Activated CD8-positive, alpha-beta memory T cell treated with anti-CD3 and anti-CD28 coated beads for 1 hour (primary cell): ENCODE measurements at places on chromosomes 13 and 19.

DNA sequence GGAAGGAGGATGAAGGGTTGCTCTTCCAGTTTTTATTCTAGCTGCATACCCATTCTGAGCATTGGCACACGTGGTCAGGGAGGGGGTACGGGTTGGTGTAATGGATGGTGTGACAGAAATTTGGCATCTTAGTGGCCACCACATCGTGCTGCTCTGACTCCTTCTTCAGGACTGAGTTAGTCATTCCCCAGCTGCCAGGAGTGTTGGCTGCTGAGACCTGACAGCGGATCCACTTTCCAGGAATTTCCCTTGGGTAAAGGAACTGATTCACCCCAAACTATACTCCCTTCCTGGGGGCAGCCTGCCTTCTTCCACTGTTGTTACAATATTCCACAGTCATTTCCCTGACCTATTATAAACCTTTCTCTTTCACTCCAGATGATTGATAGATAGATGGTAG, 595.5 kb upstream of the KLHL1 start:
- no peak for DNase-seq

GRCh38 chr13:64206430-64207225, 2791.0 kb upstream of the PCDH20 start:
- no peak for DNase-seq

- DNase-seq = no peak
These were observed 56.6 kb downstream of the COL4A1 start for GRCh38 chr13:110250258-110250891.

- no peak for DNase-seq
These were observed 198.8 kb downstream of the MYO16 start for GRCh38 chr13:108828086-108828815.

GRCh38 chr19:16945364-16945714, 56.5 kb downstream of the F2RL3 start:
- no peak for DNase-seq

DNA sequence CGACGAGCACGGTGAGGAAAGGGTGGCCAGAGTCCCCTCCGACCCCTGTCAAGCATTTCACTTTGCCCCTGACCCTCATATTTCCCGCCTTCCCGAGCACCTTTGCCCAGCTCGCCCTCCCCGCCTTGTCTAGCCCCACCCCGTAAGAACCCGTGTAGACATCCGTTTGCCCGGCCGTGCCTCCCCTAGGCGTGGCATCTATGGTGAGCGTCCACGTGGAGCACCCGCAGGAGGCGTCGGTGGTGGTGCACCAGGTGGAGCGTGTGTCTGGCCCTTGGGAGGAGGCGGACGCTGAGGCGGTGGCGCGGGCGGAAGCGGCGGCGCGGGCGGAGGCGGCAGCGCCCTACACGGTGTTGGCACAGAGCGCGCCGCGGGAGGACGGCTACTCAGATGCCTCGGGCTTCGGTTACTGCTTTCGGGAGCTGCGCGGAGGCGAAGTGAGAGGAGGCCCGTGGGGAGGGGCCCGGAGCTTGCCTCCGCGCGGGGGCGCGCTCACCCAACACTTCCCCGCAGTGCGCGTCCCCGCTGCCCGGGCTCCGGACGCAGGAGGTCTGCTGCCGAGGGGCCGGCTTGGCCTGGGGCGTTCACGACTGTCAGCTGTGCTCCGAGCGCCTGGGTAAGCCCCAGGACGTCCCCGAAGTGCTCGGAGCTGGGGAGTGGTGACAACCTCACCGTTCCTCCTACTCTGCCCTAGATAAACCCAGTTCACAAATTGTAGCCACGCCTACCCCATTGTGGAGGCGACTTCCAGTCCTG, 4.2 kb downstream of the LTBP4 start:
- peak; percentile 37 for DNase-seq

DNA sequence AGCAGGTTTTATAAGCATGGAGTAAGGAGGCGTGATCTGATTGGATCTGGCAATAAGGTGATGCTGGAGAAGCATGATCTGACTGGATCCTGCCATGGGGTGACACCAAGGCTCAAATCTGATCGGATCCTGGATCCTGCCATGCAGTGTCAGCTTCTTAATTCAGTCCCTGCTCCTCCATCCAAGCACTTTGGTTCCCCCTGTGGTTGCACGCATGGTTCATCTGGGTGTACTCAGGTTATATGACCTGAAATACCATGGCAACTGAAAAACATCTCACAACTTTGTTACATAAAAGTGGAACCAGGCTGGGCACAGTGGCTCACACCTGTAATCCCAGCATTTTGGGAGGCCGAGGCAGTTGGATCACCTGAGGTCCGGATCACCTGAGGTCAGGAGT, 17.6 kb upstream of the KLK4 start:
- DNase-seq = no peak

DNA sequence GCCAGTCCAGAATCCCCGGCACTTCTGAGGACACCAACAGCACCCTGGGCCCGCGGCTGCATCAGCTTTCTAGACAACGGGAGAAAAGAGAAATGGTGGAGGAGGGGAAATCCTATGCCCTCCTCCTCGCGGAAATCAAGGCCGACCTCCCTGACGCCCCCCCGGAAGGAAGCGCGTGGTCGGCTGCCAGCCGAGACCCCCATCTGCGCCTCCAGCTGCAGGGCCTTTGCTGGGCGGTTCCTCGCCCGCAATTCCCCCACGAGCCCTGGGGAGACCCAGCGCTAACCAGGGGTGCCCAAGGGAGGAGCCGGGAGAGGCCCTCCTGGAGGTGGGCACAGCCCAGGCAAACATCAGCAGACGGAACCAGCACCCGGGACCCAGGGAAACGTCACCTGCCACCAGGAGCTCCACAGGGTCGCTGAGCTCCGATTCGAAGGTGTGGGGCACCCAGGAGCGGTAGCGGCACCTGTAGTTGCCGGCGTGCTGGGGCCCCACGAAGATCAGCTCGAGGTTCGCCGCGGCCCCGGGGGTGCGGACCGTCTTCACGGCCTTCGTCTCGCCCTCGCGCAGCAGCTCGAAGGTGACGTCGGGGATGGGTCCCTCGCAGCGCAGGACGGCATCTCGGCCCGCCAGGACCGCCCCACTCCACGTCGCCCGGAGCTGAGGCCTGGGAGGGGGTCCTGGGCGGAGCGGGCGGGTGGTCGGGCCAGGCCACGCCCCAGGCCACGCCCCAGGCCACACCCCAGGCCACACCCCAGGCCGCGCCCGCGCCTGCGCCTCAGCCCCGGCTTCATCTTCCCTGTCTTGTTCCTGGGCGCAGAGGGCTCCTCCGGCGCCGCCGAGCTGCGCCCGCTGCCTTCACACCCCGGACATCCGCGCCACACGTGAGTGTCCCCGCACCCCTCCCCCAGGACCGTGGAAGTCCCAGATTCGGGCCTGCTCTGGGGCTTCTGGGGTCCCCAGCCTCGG, 6.0 kb downstream of the A1BG start:
- DNase-seq = no peak

DNA sequence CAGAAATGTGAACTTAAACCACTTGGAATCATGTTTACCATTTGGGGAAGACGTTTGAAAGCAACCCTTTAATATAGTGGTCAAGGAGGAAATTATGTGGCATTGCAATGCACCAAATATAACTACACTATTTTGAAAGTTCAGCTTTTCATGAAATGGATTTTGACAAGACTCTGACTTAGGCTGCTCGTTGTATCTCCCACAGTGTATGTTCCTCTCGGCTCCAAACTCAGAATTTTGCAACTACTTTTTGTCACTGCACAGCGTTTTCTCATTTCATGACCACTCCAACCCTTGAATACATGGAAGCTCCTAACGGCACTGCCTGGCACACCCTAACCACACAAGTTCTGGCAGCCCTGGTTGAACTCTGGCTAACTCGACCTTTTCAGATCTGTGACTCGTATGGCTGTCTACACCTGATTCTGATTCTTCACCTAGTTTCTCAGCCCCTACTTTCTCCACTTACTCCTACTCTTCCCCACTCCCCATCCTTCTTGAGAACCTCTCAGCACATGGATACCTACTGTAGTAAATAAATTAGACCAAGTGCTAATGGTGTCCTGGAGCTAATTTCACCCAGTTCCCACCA, 7.0 kb upstream of the POMP start:
- no peak for DNase-seq

GRCh38 chr13:63433546-63434150, 2018.0 kb upstream of the PCDH20 start:
- no peak for DNase-seq

- no peak for DNase-seq
These were observed 9.2 kb downstream of the SBNO2 start for GRCh38 chr19:1164684-1165531.

- DNase-seq = no peak
These were observed 187.7 kb downstream of the SHISA2 start for GRCh38 chr13:25864116-25864515.

DNA sequence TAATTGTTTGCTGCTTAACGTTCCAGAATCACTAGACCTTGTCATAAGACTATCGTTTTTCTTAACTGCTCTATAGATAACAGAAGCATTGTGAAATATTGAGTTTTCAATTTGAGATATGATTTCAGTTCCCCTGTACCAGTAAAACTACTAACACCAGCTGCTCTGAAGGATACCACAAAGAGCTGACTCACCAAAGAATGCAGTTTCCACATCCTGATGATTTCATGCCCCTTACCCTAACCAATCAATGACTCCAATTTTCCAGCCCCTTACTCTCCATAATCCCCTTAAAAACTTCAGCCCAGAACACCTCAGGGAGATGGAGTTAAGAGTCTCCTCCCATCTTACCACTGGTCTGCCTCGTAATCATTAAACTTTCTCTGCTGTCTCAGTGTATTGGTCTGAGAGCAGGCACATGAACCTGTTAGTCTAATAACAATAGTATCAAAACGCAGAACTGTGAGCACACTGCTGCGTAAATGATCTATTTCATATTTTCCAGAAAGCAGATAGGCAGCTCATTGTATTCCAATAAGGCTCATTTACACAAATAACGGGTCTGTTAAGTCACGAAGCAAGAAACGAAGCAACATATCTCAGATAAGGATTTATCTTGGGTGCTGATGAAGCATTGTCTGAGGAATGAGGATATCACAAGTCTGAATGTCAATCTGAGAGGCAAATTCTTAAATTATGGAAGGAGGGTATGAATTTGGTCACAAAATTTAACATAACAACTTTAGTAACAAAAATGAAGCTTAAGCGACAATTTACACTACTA, 14.1 kb upstream of the CCNA1 start:
- DNase-seq = no peak

DNA sequence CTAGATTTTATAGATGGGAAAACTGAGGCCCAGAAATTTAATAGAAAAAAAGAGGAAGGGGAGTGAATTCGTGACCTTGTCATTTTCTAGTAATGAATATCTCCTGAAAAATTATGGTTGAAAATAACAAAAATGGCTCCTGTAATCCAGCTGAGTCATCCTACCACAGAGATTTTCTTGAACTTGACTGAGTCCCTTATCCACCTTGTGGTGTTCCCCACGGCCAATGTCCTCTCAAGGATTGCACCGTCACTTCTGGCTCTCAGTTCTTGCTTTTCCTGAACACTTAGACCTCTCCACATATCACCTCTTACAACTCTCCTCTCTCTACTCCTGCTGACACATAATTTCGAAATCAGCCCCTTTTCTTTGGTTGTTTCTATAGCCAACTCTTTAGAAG, 1.2 kb upstream of the KATNAL1 start:
- DNase-seq = no peak

- no peak for DNase-seq
These were observed 10.1 kb downstream of the GRIN2D start for GRCh38 chr19:48403606-48404005.

DNA sequence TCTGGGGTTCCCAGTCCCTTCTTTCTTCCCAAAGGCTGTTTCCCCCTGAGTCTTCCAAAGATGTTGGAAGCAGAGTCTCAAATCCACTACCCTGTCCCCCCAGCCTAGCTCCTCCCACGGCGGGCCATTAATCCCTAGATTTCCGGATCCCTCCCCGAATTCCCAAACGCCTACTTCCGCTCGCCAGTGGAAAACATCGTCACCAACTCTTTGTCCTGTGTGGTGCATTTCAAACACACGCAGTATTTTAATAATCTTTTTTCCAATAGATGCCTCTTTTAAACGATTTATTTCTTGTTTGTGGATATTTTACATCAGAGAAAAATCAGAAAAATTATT, 610 bp downstream of the ZNF791 start:
- DNase-seq = no peak

- no peak for DNase-seq
These were observed 215.2 kb downstream of the NBEA start for GRCh38 chr13:35157143-35157755.

GRCh38 chr13:38498271-38498670, 148.6 kb downstream of the UFM1 start:
- DNase-seq = no peak

DNA sequence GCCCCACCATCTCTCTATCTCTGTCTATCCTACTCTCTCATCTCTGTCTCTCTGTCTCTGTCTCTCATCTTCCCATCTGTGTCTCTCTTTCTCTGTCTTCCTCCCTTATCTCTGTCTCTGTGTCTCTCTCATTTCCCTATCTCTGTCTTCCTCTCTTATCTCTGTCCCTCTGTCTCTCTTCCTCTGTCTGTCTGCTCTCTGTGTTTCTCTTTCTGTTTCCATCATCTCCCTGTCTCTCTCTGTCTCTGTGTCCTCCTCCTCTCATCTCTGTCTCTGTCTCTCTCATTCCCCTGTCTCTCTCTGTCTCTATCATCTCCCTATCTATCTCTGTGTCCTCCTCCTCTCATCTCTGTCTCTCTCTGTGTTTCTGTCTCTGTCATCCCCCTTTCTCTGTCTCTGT, 1.6 kb upstream of the EBI3 start:
- DNase-seq = no peak

DNA sequence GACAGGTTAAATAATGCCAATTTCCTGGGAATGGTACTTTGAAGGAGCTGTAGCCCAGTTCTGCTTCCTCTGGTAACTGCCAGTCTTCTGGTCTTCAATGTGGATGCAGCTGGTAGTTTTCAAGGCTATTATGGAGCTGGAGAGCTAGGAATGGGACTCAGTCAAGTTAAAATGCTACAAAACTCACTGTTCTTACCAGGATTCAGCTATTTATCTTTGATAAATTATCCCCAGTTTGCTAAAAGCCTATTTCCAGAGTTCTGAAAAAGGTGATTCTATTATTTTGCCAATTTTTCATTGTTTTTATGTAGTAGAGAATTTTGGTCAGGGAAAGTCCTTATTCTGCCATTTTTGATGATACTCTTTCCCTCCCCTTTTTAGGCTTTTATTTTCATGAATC, 40.7 kb downstream of the GARRE1 start:
- DNase-seq = no peak

DNA sequence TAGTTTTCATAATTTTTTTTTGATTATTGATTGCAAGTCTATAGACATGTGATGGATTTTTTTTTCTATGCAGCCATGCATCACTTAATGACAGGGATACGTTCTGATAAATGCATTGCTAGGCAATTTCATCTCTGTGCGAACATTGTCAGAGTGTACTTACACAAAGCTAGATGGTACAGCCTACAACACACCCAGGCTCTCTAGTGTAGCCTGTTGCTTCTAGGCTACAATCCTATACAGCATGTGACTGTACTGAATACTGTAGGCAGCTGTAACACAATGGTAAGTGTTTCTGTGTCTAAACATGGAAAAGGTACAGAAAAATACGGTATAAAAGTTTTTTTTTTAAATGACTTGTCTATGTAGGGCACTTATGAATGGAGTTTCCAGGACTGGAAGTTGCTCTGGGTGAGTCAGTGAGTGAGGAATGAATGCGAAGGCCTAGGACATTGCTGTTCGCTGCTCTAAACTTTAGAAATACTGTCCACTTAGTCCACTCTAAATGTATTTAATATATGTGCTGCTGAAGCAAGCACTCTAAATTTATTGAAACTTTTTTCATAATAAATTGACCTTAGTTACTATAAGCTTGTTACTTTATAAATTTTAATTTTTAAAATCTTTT, 20.3 kb downstream of the SPATA13 start:
- DNase-seq = no peak
